ENCODE measurements at places on chromosomes 6 and 20.

DNA sequence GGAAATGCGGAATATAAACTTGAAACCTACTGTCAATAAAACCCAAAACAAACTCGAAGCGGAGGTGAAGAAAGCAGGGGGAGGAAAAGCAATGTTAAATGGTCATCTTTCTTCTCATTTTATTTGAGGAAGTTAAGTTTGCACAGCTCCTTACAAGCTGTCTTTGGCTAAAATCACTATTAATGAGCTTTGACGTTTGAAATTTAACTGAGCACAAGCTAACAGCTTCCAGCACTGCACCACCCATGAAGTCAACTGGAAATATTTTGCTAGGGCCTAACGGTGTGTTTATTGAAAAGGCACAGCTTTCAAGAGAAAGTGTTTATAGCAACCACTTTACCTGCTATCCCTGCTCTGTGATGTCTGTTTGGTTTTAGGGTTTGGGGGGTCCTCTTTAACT, 103.8 kb downstream of the PKHD1 start:
- no peak for DNase-seq

GRCh38 chr6:43972179-43972912, 154.9 kb downstream of the MRPL14 start:
- DNase-seq: peak; percentile 72

GRCh38 chr6:115729036-115729435, 331.7 kb downstream of the FRK start:
- no peak for DNase-seq

GRCh38 chr20:5085380-5085779, 34.4 kb downstream of the PCNA start:
- peak; percentile 34 for DNase-seq

- no peak for DNase-seq
Measured at GRCh38 chr6:139593081-139593480, 218.6 kb upstream of the CITED2 start.

GRCh38 chr6:129812145-129812777, 48.9 kb downstream of the TMEM244 start:
- DNase-seq: no peak

- no peak for DNase-seq
Measured at GRCh38 chr6:158474961-158475343, 84.9 kb upstream of the TMEM181 start.

DNA sequence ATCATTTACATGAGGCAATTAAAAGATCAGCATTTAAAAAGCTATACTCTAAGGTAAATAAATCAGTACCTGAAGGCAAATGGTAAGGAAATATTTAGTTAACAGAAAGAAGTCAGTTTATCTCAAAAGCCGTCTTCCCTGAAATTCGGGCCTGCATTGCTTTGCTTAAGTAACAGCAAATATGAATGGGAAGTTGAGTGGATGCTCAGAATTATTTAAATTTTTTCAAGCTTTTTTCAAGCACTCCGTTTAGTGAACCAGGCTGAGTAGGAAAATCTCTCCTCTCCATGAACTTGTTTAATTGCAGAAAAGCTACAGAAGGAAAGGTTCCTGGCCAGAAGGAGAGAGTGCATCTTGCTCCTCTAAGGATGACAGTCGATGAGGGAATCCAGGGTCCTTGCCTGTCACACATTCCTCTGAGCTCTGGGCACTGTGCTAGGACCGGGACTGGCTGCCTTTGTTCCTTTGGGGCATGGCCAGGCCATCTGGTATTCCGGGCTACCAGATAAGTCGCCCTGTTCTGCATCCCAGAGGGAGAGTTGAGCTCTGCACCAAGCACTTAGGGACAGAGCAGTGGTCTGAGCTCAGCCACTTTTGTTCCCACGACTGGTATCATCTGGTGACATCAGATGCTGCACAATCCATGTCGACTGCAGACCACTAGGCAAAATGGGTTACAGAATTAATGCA, 77.6 kb downstream of the RIN2 start:
- no peak for DNase-seq

DNA sequence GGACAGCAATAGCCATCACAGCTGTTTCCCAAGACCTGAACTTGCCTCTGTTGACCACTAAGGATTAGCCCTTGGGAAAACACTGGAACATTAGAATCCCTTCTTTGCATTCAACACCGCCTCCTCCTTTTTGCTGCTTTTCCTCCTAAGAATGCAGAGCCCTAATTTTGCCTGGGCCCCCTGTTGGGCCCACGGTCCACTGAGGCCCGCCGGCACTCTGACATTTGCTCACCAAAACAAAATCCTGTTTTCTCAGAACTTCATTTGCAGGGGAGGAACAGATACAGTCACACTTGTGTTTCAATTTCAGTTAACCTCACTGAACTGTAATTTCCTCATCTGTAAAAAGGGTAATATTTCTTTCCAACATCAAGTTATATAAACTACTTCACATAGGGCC, 116.0 kb upstream of the JARID2 start:
- DNase-seq: no peak
